ENCODE measurements at places on chromosomes 4 and X.

- DNase-seq: no peak
These were observed 403.2 kb downstream of the ACTRT1 start for GRCh38 chrX:127649011-127649410.

DNA sequence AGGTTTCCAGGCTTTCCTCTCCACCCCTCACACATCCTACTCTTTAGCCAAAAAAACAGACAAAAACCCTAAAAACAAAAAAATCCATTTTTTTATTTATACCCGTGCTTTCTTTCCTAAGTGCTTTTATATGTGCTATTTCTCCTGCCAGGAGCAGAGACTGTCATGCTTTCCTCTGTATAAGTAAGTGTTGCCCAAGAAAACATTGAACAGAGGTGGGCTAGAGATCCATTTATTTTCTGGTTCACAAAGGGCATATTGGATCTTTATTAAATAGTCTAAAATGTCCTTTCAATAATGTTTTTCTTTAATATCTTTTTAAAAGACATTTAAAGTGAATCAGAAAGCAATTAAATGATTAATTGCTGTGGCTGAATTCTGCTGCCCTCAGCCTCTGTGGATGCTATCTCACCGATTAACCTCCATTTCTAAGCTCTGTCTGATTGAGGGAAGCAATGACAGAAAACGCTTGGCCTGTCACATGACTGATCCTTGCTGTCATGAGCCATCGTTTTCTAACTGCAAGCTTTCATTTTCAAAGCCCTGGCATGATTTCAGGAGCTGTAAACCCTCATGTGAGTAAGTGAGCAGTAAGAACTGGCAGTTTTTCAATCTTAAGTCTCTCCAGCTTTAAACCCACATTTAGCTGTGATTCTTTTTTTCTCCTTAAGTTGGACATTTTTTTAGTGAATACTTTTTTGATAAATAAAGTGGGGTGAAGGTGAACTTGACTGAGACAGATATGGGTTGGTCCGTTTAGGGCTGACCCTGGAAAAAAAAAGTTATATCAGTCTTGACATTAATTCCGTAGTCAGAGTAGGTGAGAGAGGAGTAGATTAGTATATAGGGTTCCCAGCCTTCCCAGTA, 180.7 kb upstream of the PGRMC2 start:
- DNase-seq: no peak

- DNase-seq: no peak
These were observed 142.8 kb upstream of the EOLA2 start for GRCh38 chrX:150081076-150081475.

- DNase-seq: no peak
These were observed 552.1 kb downstream of the SPOCK3 start for GRCh38 chr4:166682200-166682599.

- DNase-seq: no peak
These were observed 484.7 kb downstream of the PCDH7 start for GRCh38 chr4:31204874-31205273.

- DNase-seq: no peak
These were observed at the start of gene RBM47 for GRCh38 chr4:40629401-40630334. Gene RBM47 (minus strand): TSS chr4:40629864. CDS start chr4:40438893, 190,971 bp downstream.

- no peak for DNase-seq
These were observed 64.0 kb downstream of the SMAD1 start for GRCh38 chr4:145545538-145546174.

- DNase-seq: no peak
These were observed 48.9 kb downstream of the CXCL1 start for GRCh38 chr4:73918058-73918457.

- no peak for DNase-seq
These were observed 181.1 kb downstream of the MID1IP1 start for GRCh38 chrX:38982370-38982769.

DNA sequence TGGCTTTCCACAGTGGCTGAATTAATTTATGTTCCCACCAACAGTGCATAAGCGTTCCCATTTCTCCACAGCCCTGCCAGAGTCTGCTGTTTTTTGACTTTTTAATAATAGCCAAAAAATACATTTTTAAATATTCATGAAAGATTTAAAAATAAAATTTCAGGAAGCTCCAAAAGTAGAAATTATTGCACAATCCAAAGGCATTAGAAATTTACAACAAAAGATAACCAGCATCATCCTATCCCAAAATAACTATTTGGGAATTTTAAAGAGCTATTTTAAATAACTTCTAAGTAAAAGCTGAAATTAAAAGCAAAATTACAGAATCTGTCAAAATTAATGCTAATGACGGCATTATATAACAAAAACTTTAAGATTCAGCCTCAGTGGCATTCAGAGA, 131.5 kb downstream of the QDPR start:
- DNase-seq: no peak

DNA sequence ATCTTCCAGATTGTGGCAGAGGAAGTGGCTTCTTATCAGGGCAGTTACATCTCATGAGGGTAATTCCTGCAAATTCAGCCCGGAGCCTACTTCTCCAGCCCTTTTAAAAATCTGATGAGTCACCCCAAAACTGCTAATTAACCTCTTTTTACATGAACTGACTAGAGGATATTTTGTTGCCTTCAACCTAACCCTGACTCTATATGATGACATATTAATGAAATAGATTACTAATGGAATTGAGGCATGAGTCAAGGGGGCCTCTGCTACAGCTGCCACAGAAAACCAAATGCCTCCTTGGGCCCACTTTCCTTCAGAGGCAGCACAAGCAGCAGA, 72.5 kb downstream of the QRFPR start:
- no peak for DNase-seq

GRCh38 chr4:84578540-84579402, 4.2 kb upstream of the CDS1 start:
- DNase-seq: no peak

DNA sequence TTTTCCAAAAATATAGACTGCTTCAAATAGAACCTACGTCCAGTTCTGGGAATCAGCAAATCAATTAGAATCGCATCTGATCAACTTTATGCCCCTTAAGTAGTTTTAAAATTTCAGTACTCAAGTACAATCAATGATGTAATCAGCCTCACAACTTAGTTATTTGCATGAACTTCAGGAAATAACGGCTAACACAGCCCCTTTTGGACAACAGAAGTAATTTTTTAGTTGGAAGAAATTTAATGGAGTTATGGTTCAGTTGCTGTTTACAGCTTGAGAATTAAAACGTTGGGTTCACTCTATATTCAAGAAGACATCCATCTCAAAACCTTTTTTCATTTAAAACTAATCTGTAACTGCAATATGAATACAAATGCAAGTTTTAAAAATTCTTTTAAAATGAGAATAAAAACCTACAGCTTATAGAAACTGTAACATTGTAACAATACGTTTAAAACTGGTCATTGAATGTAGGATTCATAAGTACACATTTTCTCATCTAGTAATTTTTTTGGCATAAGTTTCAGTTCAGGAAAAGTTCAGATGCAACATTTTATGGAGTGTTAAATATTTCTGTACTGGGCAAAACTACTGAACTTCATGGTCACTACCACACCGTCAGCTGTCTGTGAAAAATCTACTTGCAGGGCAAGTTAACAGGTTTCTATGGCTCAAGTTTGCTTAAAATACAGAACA, 956 bp downstream of the TAPT1 start:
- DNase-seq: no peak

DNA sequence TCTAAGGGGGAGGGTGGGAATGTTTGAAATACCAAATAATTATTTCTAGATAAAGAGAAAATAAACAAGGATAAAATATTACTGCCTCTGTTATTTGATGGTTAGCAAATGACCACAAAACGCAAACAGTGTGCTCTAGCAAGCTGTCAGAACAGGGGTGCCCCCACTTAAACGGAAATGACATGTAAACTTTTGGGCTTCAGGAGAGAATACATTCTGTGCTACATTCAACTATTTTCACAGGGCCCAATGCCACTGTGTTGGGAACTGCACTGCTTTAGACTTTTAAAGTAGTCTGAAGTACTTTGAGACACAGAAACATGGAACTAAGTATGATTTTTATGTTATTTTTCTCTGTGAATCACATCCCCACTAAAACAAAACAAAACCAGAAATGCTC, 14.1 kb downstream of the CD40LG start:
- DNase-seq: no peak

- no peak for DNase-seq
These were observed 81.5 kb upstream of the BCOR start for GRCh38 chrX:40179283-40179682.

- DNase-seq: no peak
These were observed 200.2 kb downstream of the HS3ST1 start for GRCh38 chr4:11228530-11228929.

- no peak for DNase-seq
These were observed 77.1 kb downstream of the RBM46 start for GRCh38 chr4:154858166-154858565.

Data from dorsolateral prefrontal cortex (tissue), 122 donors.